ENCODE measurements at places on chromosomes 3 and 15.

DNA sequence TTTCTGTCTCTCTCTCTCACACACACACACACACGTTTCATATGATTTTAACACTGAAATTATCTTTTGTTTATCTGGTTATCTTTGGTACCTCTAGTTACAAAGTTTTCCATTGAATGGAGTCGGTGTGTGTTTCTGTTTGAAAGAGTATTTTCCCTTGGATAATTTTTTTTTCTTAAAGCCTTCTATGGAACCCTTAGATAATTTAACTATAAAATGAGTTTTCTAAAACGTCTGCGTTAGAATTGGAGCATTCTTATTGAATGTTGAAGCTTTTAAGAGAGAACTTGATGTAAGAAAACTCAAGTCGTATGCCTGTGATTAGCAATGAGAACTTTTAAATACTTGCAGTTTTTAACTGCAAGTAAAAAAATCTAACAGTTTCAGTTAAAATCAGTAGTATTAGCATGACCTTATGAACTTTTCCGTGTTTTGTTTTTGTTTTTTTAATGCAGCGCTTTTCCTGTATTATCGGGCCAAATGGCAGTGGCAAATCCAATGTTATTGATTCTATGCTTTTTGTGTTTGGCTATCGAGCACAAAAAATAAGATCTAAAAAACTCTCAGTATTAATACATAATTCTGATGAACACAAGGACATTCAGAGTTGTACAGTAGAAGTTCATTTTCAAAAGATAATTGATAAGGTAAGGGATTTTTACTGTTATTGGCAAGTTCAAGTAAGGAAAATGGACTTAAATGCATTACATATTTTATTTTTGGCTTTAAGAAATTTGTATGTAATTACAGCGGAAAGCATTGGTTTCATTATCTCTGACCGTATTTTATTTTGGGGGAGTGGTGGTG is 3.0 kb downstream of the SMC4 start:
- H3K27me3 ChIP-seq: no peaks in the 10 kb centered on the region
- H3K4me1 ChIP-seq: peaks cover 41% of the 10 kb centered on the region
- peak overlapping the region; percentile 15 for H3K4me3 ChIP-seq
- peak overlapping the region; percentile 91 for H3K27ac ChIP-seq
- no peaks in the 10 kb centered on the region for H3K36me3 ChIP-seq

DNA sequence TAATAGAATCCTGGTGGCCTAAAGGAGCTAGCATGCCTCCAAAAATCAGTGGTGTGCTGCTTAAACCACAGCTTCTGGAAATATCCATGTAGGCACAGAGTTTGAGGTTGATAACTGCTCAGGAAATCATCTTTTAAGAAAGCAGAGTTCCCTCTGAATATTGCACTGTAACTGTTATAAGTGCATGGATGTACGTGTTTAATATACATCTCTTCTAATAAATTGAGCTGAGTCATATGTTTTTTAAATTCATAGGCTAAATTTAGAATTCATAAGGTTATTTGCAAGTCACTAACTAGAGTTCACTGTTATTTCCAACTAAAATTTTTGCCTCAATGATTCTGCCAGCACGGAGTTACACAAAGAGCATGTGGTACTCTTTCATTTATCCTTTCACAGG is 68.9 kb downstream of the MYH15 start:
- H3K4me1 ChIP-seq: no peaks in the 10 kb centered on the region
- no peak overlapping the region for H3K27ac ChIP-seq
- no peaks in the 10 kb centered on the region for H3K36me3 ChIP-seq

DNA sequence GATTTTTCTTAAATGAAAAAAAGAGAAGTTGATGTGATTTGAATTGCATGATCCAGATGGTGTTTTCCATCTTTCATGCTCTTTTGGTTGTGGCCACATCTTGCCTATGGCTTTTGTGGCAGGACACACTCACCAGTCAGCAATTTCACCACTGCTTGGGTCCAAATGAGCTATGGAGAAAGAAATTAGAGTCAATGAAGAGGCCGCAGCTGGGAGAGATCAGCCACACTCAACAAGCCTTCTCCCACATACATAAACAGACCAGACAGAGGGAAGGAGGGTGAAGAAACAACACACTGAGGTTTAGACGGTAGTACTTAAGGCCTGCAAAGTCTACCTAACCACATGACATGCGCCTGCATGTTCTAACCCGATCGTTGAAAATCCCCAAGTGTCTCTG is 110.7 kb upstream of the CDIN1 start:
- no peaks in the 10 kb centered on the region for H3K4me1 ChIP-seq
- H3K27me3 ChIP-seq: no peaks in the 10 kb centered on the region
- no peak overlapping the region for H3K27ac ChIP-seq
- no peak for DNase-seq
- no peak overlapping the region for H3K4me3 ChIP-seq

- H3K36me3 ChIP-seq: peaks cover 7% of the 10 kb centered on the region
- DNase-seq: no peak
- H3K4me3 ChIP-seq: no peak overlapping the region
- no peaks in the 10 kb centered on the region for H3K27me3 ChIP-seq
These were observed 17.1 kb upstream of the JMJD7 start for GRCh38 chr15:41810651-41811431.

- H3K4me3 ChIP-seq: no peak overlapping the region
- no peak overlapping the region for H3K27ac ChIP-seq
- H3K36me3 ChIP-seq: no peaks in the 10 kb centered on the region
- no peaks in the 10 kb centered on the region for H3K27me3 ChIP-seq
- peaks cover 3% of the 10 kb centered on the region for H3K4me1 ChIP-seq
- DNase-seq: no peak
These were observed 119.9 kb upstream of the STT3B start for GRCh38 chr3:31412832-31413231.

GRCh38 chr15:89749054-89749453 is 2.0 kb downstream of the MESP1 start:
- H3K36me3 ChIP-seq: no peaks in the 10 kb centered on the region
- no peak for DNase-seq
- H3K4me3 ChIP-seq: no peak overlapping the region
- H3K27me3 ChIP-seq: no peaks in the 10 kb centered on the region

- peaks cover 3% of the 10 kb centered on the region for H3K4me1 ChIP-seq
- DNase-seq: no peak
- H3K27ac ChIP-seq: no peak overlapping the region
- H3K36me3 ChIP-seq: no peaks in the 10 kb centered on the region
- no peak overlapping the region for H3K4me3 ChIP-seq
These were observed 32.3 kb upstream of the CTSH start for GRCh38 chr15:78977091-78977571.

DNA sequence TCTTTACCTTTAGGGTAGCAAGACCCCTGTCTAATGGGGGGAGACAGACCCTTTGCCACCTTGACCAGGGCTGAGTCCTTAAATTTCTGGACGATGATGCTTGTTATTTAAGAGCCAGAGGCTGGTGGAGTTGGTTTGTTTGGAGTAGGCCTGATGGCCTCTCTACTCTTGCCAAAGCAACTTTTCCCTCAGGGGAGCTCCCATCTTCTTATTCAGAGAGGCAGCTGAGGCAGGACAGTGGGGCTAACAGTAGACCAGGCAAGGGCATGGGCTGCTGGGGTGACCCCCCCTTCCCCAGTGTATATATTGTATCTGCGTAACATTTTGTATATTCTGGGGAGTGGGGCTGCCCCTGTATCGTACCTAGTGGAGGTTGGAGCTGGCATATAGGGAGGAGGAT is 10.3 kb downstream of the RPS17 start:
- H3K27ac ChIP-seq: no peak overlapping the region
- DNase-seq: no peak
- H3K27me3 ChIP-seq: no peaks in the 10 kb centered on the region
- H3K4me3 ChIP-seq: no peak overlapping the region
- no peaks in the 10 kb centered on the region for H3K4me1 ChIP-seq
- H3K36me3 ChIP-seq: no peaks in the 10 kb centered on the region

DNA sequence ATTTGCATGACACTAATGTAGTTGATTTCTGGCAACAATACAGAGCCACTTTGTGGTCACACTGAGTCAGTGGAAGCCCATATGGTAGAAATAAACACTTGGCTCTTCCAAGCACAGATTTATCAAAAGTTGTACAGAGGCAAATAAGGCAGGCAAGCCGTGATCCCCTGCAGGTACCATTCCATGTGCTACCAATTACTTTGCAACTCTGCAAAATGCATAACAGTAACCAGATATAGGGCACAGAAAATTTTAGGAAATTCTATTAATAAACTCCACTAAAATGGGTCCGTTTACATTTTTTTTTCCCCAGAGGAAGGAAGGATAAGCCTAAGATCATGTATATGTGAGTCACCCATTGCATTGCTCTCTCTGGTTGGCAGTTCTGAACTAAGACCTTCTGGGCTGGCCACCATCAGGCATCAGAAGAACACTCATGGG is 103.1 kb upstream of the PTX3 start:
- no peaks in the 10 kb centered on the region for H3K4me1 ChIP-seq
- H3K27me3 ChIP-seq: no peaks in the 10 kb centered on the region
- no peak for DNase-seq
- no peaks in the 10 kb centered on the region for H3K36me3 ChIP-seq

- H3K4me3 ChIP-seq: no peak overlapping the region
- no peak overlapping the region for H3K27ac ChIP-seq
- H3K4me1 ChIP-seq: peaks cover 8% of the 10 kb centered on the region
- no peaks in the 10 kb centered on the region for H3K27me3 ChIP-seq
These were observed 77.2 kb upstream of the STT3B start for GRCh38 chr3:31455524-31455923.

DNA sequence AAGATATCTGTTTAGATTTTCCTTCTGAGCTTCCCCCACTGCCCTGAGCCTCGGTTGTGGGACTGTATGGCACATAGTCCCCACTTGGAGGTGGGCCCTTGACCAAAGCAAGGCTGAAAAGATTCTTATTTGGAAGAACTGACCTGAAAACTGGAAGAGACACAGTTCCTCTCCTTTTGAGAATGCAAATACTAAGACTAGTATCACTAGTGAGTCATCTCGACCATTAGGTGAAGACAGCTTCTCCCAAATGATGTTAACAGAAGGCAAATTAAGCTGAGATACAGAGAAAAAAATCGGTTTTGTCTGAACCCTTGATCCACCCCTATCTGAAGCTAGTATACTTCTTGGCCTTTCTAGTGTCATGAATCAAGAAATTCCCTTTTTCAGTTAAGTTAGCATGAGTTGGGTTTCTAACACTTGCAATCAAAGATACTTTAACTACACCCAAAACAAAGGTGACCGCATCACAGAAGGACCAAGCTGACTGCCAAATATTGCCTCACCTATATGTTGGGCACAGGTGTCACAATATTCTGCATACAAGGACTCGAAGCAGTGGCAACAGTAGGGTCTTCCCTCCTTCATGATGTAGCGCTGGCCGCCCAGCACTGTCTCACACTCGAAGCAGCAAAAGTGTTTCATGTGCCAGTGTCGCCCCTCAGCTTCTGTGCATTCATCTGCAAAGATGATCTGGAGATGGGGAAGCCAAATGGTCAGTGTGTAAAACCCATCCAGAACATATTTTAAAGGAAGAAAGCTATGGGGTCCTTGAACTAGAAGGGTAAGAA is 72.4 kb downstream of the PRICKLE2 start:
- no peak overlapping the region for H3K4me3 ChIP-seq
- no peaks in the 10 kb centered on the region for H3K4me1 ChIP-seq
- no peaks in the 10 kb centered on the region for H3K27me3 ChIP-seq
- H3K36me3 ChIP-seq: no peaks in the 10 kb centered on the region
- DNase-seq: no peak

DNA sequence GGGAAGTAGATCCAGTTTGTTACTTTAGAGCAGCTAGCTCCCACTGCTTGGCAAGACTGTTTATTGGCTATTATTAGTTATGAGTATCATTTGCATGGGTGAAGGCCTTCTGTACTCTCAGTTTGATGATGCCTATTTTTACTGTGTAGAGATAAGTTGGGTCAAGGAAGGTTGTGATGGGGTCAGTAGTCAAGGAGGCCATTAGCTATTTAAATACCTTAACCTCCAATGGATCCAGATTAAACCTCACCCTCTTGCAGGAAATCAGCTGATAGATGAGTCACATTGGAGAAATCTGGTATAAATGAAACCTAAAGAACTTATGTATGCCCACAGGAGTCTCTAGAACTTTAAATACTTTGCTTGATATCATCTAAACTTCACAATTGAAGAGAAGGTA is 45.0 kb downstream of the THBS1 start:
- H3K4me1 ChIP-seq: peaks cover 90% of the 10 kb centered on the region
- DNase-seq: no peak
- no peaks in the 10 kb centered on the region for H3K36me3 ChIP-seq
- H3K27me3 ChIP-seq: no peaks in the 10 kb centered on the region
- H3K27ac ChIP-seq: peak overlapping the region; percentile 70
- no peak overlapping the region for H3K4me3 ChIP-seq

DNA sequence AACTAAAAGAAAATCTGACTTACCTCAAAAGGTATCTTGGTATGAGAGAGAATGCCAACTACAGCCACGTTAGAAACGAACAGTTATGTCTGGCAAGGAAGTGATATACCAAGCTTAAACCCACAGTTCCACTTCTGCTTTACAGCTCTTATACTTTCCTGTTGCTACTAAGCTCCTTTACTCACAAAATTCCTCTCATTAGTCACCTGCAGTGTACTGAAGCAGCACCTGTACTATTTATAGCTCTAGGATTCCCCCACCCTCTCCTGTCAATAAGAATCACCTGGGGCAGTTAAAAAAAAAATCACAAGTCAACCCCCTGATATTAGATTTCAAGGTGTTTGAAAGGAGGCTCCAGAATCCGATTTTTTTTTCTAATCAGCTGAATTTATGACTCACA is 2.9 kb upstream of the TMEM266 start:
- H3K27ac ChIP-seq: no peak overlapping the region
- DNase-seq: no peak
- H3K27me3 ChIP-seq: peaks cover 26% of the 10 kb centered on the region
- no peak overlapping the region for H3K4me3 ChIP-seq
- no peaks in the 10 kb centered on the region for H3K36me3 ChIP-seq

- DNase-seq: no peak
- no peaks in the 10 kb centered on the region for H3K4me1 ChIP-seq
- no peak overlapping the region for H3K4me3 ChIP-seq
- no peaks in the 10 kb centered on the region for H3K36me3 ChIP-seq
- no peaks in the 10 kb centered on the region for H3K27me3 ChIP-seq
These were observed 15.8 kb upstream of the RAMAC start for GRCh38 chr15:82970078-82970686.

GRCh38 chr3:126945171-126945721 is 37.7 kb upstream of the PLXNA1 start:
- H3K4me1 ChIP-seq: no peaks in the 10 kb centered on the region
- H3K36me3 ChIP-seq: peaks cover 5% of the 10 kb centered on the region
- H3K4me3 ChIP-seq: no peak overlapping the region
- no peaks in the 10 kb centered on the region for H3K27me3 ChIP-seq
- DNase-seq: no peak

All from CD4-positive, alpha-beta memory T cell (primary cell).